ENCODE measurements at places on chromosomes 13 and 19. TPM values are rescaled to one million over a fixed set of nuclear protein-coding genes. Genes with fewer than 3 reads are reported as not detected.

DNA sequence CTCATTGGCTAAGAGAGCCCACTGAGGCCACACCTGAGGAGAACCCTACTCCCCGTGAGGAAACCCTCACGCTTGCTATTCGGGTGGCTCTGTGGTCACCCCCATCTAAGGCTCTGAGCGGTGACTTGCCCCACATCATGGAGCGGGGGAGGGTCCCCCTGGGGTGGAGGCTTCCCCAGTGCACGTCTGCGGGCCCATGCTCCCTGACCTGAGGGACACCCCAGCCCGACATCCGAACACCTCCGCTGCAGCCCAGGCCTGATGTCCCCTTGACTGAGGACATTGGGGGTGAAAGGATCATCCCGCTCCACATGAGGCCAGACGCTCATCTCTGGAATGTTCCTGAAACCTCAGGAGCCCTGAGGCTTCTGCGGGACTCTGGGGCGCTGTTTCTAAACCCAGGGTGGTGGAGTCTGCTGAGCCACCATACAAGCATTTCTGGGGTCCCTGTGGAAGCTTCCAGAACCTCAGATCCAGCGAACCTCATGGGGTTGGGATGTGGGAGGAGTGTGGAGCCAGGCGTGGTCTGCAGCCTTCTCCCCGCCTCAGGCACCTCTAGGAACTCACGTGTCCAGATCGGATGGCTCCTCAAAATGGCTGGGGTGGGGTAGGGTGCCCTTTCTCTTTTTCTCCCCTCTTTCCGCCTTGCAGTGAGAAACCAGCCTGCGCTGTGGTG is 19.9 kb downstream of the TMED1 start:
- H3K4me1 ChIP-seq: peaks cover 8% of the 10 kb centered on the region
- no peak overlapping the region for H3K27ac ChIP-seq
- no peak overlapping the region for H3K4me3 ChIP-seq
- no peak for DNase-seq

DNA sequence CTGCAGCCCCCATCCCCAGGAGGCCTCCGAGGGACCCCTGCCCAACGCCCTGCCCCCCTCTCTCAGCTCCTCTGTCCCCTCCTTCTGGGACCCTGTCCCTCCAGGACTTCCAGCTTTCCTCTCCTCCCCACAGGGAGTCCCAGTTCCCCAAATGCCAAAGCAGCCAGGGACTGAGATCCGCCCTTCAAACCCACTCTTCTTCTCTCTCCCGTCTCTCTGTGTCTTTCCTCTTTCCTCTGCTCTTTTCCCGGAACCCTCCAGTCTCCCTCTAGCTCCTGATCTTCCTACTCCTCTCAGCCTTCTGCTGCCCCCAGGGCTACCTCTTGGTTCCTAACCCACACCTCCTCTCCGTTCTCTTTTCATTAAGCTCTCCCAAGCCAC is 377 bp downstream of the CA11 start:
- peaks cover 28% of the 10 kb centered on the region for H3K4me1 ChIP-seq
- H3K4me3 ChIP-seq: peak overlapping the region; percentile 86
- DNase-seq: no peak
- no peaks in the 10 kb centered on the region for H3K27me3 ChIP-seq
- H3K36me3 ChIP-seq: no peaks in the 10 kb centered on the region
- H3K27ac ChIP-seq: peak overlapping the region; percentile 77

The ADGRL1 gene
- 9.5 TPM for total RNA-seq

GRCh38 chr13:30792285-30793000 is 57.1 kb downstream of the ALOX5AP start:
- no peaks in the 10 kb centered on the region for H3K36me3 ChIP-seq
- H3K27me3 ChIP-seq: no peaks in the 10 kb centered on the region

GRCh38 chr19:17943274-17944221 is 10.7 kb downstream of the CCDC124 start:
- H3K36me3 ChIP-seq: peaks cover 6% of the 10 kb centered on the region
- no peak overlapping the region for H3K4me3 ChIP-seq
- no peak for DNase-seq
- peaks cover 14% of the 10 kb centered on the region for H3K4me1 ChIP-seq

DNA sequence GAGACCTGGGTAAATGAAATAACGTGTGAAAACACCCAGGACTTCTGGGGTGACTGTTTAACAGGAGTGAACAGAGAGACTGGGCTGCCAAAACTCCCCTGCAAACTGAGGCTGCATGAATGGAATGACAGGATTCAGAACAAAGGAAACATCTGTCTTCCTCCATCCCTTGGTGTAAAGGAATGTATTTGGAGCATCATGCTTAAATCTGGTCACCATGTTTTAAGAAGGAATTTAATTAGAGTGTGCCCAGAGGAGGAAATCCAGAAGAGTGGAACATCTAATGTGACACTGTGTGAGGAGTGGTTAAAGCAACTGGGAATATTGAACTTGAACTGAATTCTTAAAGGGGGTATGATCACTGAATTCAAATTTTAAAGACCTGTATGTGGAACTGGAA is 437.2 kb downstream of the LIG4 start:
- no peaks in the 10 kb centered on the region for H3K27me3 ChIP-seq
- no peaks in the 10 kb centered on the region for H3K4me1 ChIP-seq
- no peaks in the 10 kb centered on the region for H3K36me3 ChIP-seq
- DNase-seq: no peak

The CDKN2D gene
- 62.3 TPM for total RNA-seq

DNA sequence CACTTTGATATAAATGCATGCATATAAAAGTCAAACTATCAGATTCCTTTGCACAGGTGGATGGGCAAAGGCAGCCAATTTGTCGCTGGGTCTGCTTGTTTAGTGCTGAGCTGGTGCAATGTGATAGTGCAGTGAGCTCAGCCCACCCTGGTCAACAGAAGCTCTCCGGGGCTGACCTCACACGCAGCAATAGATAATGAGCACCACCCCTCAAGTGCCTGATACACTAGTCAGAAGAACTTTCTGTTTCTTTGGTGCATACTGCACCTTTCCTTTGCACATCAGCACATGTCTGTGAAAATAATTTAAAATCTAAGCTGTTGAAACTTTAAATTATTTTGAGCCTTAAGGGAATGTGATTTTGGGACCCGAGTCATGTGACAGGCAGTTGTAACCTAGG is 20.2 kb downstream of the ATP8A2 start:
- peaks cover 24% of the 10 kb centered on the region for H3K27me3 ChIP-seq
- H3K4me3 ChIP-seq: no peak overlapping the region
- no peak for DNase-seq
- no peaks in the 10 kb centered on the region for H3K4me1 ChIP-seq
- no peak overlapping the region for H3K27ac ChIP-seq

Measured in activated naive CD8-positive, alpha-beta T cell treated with anti-CD3 and anti-CD28 coated beads for 36 hours (primary cell).